CD4-positive, alpha-beta memory T cell (primary cell): ENCODE measurements at places on chromosomes 13 and 19. TPM values are rescaled to one million over a fixed set of nuclear protein-coding genes. Genes with fewer than 3 reads are reported as not detected.

The GARIN5A gene
- polyA plus RNA-seq, result 0.44 TPM

The ZNF136 gene
- polyA plus RNA-seq, result 17.0 TPM

The AXL gene
- polyA plus RNA-seq, result 0.29 TPM

The UBL5 gene
- 753 TPM for polyA plus RNA-seq

The KLK3 gene
- polyA plus RNA-seq, result not detected

The CGB1 gene
- not detected for polyA plus RNA-seq
